ENCODE measurements at places on chromosomes 1 and 21.

GRCh38 chr1:185972096-185972850 is 238.1 kb downstream of the HMCN1 start:
- DNase-seq, result no peak

DNA sequence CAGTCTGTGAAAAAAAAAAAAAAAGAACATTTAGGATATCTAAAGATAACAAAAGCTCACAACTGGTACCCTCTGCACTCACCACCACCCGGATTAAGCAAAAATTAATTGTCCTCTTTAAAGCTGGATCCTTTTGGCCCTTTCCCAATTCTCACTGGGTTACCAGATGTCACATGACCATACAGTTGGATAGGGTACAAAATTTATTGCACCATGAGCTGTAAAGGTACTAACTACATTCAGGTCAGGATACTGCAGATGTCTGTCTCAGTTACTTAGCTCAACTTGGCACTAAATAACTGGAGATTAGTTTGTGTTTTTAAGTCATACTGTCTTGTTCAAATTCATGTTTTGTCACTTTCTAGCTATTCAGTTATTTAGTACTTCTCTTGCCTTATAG is 96.3 kb downstream of the GPATCH2 start:
- DNase-seq, result no peak

DNA sequence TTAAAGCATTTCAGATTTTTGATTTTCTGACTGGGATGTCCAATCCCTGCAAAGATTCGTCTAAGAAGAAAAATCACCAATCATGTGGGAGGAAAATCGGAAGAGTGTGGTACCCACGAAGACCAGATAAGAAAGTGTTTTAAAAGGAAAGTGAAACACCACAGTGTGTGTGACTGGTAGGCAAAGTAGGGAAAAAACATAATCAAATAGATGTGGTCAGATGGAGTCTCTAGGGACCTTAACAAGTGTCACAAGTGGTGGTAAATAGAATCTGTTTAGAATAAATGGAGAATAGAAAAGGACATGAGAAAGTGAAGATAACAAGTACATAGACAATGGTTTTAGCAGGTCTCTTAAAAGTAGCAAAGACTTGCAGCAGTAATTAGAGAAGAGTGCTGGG is 154.6 kb downstream of the SLC30A10 start:
- DNase-seq, result no peak

DNA sequence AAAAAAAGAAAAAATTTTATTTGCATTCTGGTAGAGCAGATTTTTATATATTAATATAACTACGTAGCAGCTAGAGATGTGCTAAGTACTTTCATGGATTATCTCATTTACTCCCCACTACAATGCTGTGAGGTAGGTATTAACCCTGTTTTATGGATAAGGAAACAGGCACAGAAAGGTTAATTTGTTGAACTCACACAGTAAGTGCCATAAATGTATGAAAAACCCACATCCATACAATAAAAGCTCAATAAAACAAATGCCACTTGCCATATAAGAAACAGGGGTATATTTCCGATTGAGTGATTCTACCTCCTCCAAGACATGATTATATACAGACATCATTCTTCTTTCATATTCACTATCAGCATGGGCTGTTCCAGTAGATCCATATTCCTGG is 83.1 kb downstream of the INTS7 start:
- DNase-seq, result no peak

GRCh38 chr1:64474665-64475439 is 4.9 kb downstream of the CACHD1 start:
- DNase-seq, result no peak

DNA sequence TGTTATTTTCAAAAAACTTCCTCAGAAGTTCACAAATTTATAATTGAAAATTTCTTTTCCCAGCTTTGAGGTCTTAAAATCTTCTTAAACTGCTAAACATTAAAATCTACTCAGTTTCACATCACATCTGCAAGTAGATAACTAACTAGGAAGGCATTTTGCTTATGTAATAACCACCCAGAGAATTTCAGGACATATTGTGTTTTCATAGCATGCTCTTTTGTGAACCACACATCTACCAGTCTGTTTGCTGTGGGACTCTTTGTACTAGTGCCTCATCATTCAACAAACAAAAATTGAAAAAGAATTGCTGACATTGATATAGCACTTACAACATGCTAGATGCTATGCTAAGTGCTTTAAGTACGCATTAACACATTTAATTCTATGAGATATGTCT is 31.6 kb upstream of the C1orf146 start:
- no peak for DNase-seq

- no peak for DNase-seq
Measured at GRCh38 chr1:54806931-54807611, 5.9 kb upstream of the TTC22 start.

DNA sequence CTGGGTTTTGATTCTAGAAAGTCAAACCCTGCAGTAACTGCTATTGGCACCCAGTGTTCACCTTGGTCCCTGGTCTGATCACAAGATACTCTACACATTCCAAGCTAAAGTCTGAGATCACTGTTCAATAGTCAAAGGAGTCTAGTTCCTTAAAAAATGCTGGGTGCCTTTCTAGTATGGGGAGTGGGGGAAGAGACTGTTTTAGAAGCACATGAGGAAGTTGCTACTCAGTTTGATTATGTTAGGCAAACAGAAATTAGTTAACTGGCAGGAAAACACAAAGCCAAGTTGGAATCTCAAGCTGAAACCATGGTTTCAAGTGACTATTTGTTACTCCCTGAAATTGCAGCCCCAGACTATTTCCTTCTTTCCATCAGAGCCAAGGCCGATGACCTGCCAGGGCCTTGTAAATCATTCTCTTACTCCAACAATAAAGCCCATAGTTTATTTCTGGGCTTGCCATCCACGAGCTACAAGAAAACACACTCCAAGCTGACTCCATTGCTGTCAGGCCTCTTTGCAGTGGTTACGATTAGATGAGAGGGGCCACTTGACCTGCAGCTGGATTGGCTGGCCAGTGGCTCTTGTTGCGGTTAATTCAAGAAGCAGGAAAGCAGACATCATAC is 21.1 kb upstream of the VTCN1 start:
- DNase-seq, result no peak

- DNase-seq, result no peak
Measured at GRCh38 chr1:85315789-85316188, 39.4 kb upstream of the BCL10 start.

GRCh38 chr1:240134596-240134995 is 42.9 kb downstream of the FMN2 start:
- no peak for DNase-seq

DNA sequence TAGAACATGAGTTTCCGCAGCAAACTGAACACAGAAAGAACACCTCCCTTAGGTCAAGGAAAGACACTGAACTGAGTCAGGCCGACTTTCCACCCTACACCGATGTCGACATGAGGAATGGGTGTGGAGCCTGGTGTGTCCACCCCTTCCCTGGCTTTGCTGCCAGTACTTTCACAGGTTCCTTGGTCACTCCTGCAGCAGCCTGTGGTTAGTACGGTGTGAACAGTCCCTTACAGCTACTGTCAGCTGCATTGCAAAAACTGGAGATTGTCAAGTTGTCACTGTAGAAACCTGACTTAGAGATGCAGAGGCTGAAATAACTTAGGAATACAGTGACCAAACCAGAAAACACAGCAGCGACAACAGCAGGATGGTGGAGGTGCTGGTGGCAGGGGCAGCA is 7.1 kb downstream of the PGLYRP3 start:
- no peak for DNase-seq

GRCh38 chr1:52168373-52169080 is 26.6 kb downstream of the ZFYVE9 start:
- no peak for DNase-seq

GRCh38 chr1:32242341-32242851 is 4.6 kb upstream of the FAM167B start:
- DNase-seq, result no peak

- no peak for DNase-seq
Measured at GRCh38 chr21:28725396-28725795, 267.3 kb downstream of the LTN1 start.

DNA sequence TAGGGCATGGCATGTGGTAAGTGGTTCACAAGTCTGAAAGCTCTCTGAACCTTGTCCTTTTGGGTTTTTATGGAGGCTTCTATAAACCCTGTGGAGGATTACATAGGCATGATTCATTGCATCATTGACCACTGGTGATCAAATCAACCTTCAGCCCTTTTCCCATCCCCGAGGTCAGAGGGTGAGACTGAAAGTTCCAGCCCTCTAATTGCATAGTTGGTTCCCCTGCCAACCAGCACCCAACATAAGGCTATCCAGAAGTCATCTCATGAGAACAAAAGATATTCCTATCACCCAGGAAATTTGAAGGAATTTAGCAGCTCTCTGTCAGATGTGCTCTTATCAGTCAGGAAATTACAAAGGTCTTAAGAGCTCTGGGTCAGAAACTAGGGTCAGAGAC is 89.5 kb upstream of the ARTN start:
- DNase-seq, result no peak

GRCh38 chr21:46322351-46323226 is 1.1 kb downstream of the C21orf58 start:
- no peak for DNase-seq

DNA sequence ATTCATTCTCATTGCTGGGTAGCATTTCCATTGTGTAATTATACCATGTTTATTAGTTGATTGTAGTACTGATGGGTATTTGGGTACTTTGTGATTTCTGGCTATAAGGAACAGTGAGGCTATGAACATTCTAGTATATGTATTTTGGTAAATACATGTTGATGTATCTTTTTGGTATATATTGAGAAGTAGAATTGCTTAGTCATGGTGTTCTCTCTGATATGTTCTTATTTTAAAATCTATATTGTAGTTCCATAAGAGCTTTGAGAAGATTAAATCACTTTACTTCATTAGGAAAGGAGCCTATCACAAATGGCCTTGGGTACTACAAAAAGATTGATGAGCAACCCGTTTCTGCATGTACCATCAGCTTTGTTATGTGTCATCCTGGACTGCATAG is 13.4 kb downstream of the MIXL1 start:
- DNase-seq, result no peak

DNA sequence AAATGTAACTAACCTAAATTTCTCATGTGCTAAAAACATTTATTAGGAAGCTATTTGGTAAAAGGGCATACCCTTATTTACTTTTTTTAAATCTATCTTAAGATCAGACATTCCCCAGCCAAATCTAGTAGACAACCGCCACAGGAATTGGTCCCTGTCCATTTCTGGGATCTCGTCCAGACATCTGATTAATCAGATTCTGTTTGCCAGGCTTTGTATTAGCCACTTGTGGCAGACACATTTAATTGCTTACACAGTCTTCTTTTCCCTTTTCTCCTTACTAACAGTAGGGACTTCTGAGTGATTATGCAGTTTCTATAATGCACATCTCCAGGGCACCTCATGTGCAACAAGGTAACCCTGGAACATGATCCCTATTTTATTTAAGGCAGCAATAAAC is 449.0 kb upstream of the RGS18 start:
- DNase-seq, result no peak

GRCh38 chr1:53959664-53960250 is 13.6 kb downstream of the LRRC42 start:
- no peak for DNase-seq

- DNase-seq, result no peak
Measured at GRCh38 chr1:9044236-9044635, 18.0 kb upstream of the SLC2A7 start.

DNA sequence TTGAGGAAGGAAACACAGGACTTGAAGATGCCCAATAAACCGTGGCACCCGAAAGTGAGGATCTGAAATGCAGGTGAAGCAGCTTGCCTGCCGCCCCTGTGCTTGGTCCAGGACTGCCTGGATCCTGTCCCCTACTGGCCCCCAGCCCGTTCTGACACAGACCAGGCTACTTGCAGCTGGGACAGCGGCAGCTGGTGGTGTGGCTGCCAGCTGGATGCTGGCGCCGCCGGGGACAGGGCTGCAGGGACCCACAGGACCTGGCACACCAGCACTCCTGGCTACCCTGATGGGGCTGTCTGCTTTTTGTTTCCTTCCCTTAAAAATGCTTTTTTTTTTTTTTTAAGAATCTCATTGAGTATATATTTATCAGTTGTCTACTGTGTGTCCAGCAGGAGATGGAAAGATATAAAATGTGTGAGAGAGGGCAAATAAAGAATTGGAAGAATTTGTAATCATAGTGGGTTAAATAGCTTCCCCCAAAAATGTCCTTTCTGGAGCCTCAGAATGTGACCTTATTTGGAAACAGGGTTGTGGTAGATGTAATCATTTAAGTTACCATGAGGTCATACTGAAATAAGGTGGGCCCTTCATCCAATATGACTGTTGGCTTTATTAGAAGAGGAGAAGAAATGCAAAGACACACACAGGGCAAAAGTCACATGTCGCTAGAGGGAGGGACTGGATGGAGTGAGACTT is 165.6 kb downstream of the DSCAM start:
- DNase-seq, result no peak

DNA sequence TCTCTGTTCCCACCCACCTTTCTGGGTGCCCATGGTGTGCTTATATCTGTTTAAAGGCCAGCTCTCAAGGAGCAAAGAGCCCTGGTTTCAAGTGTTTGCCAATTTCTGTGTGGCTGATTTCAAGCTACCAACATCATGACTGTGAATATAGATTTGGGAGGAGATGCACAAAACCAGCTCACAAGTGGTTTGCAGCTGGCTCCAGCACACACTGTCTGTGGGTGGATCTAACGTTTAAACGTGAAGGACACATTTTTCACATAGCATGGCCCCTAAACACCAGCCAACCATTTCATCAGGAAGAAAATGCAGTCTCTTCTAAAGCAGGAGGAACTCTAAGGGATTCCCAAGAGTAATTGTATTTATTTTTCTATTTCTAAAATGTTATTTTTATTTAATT is 65.2 kb downstream of the FCRL5 start:
- no peak for DNase-seq

GRCh38 chr1:30719406-30720270 is 3.7 kb downstream of the MATN1 start:
- no peak for DNase-seq
